ENCODE measurements at places on chromosomes 1 and 21.

GRCh38 chr1:154730259-154730658, 122.3 kb upstream of the ADAR start:
- no peak for DNase-seq

GRCh38 chr1:30516485-30516858, 206.9 kb downstream of the MATN1 start:
- DNase-seq = no peak

GRCh38 chr1:156502391-156502893, 1.9 kb upstream of the MEF2D start:
- no peak for DNase-seq

- no peak for DNase-seq
These were observed 7.3 kb upstream of the UMODL1 start for GRCh38 chr21:42063571-42064521.

GRCh38 chr1:76868916-76869315, 1.6 kb downstream of the ST6GALNAC5 start:
- DNase-seq = no peak

DNA sequence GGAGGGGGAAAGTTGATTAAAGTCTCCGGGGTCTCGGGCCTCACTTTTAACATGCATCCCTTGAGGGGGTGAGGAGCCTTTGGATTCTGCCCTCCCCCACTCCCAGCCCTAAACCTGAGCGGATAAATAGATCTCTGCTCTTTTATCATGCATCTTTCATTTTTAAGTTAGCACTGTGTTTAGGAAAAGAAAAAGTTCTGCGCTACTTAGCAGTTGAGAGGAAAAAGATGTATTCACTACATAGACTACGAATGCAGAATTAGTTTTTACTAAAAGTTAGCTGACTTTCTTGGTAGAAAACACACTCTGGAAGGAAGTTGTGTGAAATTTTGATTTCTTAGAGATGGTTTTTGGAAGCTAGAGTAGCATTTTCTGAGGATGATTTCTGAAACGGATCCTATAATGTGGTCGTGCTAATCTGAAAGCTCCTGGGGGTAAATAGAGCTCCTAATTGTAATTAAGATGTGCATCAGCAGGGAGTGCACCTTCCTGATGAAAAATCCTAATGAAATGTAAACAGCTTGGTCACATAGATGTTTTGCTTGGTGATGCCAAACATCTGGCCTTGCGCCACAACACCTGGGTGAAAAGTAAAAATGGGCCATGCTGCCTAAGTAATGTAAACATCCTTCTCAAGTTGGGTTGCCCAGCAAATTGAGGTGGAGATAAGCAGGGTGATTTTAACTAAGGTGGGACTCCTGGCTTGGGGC, 1.8 kb downstream of the ROR1 start:
- no peak for DNase-seq

DNA sequence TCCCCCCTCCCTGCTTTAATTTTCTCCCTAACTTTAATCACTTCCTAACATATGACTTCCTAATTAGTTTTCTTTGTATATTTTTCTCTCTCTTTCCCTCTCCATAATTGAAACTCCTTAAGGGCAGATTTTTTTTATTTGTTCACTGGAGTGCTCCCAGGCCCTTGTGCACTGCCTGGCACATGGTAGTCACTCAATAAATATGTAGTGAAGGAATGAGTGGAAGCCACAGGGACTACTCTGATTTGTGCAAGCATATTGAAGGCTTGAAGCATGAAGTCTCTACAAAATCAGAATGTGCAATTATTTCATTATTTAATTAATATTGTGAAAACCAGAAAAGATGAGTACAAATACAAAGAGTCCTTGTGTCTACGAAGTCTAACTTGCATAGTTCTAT, 41.5 kb downstream of the SNX7 start:
- no peak for DNase-seq

- no peak for DNase-seq
These were observed 24.7 kb downstream of the MFSD2A start for GRCh38 chr1:39979654-39980053.

DNA sequence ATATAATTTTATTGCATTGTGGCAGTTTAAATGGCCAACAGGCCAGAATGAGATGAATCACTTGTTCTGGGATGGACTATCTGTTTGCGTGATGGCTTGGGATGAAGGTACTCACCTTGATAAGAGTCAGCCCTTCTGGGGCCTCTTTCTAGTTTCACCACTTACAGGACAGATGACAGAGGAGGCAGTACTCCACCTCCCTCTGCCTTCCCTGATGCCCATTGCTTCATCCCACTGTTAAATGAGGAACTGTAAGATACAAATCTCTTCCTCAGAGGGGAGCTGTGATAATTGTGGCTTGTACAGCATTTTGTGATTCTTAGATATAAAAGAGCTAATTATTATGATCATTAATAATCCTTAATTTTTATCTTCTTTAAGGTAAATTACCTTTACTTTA, 3.7 kb upstream of the TCHH start:
- DNase-seq = no peak

DNA sequence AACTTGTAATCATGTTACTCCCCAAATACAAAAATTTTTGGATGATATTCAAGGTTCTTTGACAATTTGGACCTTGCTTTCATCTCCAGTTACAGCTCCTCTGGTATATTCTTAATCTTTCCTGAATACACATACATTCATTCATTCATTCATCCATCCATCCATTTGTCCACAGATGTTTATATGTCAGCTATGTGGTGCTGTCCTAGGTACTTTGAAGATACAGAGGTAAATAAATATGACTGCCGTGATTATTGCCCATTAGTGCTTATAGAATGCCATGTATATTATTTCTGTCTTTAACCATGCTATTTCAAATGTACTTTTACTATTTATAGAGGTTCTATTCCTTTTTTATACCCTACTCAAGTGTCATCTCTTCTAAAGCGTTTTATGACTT, 72.1 kb downstream of the SYT14 start:
- DNase-seq = no peak

All from gastrocnemius medialis (tissue), 4 donors.